CD4-positive, alpha-beta T cell treated with Interleukin-10 for 1 hour (primary cell): ENCODE measurements at places on chromosomes 13 and 19.

GRCh38 chr13:57582032-57582431, 49.5 kb upstream of the PCDH17 start:
- DNase-seq = no peak

- no peak for DNase-seq
Measured at GRCh38 chr19:32614916-32615315, 33.9 kb downstream of the PDCD5 start.

DNA sequence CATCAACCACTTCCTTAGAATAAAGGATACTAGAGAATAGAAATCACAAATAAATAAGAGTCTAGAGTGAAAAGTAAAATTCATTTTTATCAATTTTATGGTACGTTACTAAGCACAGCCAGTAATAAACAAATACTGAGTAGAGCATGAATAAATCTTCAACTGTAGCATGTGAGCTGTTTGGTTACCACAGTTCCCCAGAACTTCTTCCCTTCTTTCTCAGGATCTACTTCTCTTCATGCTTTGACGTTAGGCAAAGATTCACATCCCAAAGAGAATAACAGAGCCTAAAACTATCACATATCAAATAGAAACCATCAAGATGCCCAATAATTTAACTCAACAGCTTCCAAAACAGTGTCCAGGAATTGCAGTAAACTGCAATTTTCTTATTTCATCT, 7.4 kb downstream of the RUBCNL start:
- no peak for DNase-seq

DNA sequence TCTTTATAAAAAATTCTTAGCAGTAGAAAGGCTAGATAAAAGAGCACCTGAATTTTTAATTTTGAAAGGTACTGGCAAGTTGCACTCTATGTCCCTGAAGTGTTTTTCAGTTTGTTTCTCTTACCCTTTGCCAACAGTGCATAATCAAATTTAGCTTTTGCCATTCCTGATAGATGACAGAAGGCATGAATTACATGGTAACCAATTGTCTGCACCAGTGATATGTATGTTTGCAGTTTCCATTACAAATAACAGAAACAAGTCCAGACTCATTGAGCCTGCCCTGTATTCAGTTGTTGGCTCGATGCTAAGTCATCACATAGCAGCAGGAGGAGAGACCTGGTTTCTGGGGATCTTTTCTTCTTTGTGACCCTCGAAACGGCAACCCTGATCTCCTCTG, 309.8 kb downstream of the DNAJC15 start:
- DNase-seq = no peak

DNA sequence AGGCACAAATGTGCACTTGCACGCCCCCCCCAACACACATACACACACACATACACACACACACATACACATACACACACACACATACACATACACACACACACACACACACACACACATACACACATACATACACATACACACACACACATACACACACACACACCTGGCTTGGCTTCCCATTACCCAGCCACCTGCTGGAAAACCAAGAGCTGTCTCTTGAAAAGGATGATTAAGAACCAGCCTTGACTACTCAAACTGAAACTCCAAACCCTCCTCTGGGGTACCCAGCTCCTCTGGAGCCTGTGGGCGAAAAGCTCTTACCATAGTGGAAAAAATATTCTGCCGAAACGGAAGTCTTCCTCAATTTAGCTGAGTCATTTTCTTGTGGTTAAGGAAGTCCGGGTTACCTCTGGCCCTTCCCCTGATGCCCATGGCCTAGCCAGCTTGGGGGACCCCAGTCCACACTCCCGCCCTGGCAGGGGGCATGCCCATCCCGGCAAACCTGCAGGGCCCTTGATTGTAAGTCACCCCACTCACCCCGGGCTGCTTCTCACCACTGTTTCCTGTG, 21.9 kb downstream of the CEBPA start:
- DNase-seq = no peak

GRCh38 chr13:105201351-105201750, 1334.1 kb downstream of the EFNB2 start:
- no peak for DNase-seq

GRCh38 chr19:5171711-5172110, 168.9 kb downstream of the PTPRS start:
- DNase-seq = no peak

GRCh38 chr19:5696196-5697021, 6.3 kb downstream of the RPL36 start:
- DNase-seq = no peak

- no peak for DNase-seq
Measured at GRCh38 chr13:52749419-52749818, 9.8 kb upstream of the CNMD start.

- DNase-seq = no peak
Measured at GRCh38 chr19:3732108-3732507, 23.9 kb downstream of the TJP3 start.

GRCh38 chr13:99980201-99980823, 1.3 kb upstream of the ZIC2 start:
- DNase-seq = peak; percentile 59

GRCh38 chr19:10681658-10682057, 19.6 kb upstream of the QTRT1 start:
- DNase-seq = no peak

DNA sequence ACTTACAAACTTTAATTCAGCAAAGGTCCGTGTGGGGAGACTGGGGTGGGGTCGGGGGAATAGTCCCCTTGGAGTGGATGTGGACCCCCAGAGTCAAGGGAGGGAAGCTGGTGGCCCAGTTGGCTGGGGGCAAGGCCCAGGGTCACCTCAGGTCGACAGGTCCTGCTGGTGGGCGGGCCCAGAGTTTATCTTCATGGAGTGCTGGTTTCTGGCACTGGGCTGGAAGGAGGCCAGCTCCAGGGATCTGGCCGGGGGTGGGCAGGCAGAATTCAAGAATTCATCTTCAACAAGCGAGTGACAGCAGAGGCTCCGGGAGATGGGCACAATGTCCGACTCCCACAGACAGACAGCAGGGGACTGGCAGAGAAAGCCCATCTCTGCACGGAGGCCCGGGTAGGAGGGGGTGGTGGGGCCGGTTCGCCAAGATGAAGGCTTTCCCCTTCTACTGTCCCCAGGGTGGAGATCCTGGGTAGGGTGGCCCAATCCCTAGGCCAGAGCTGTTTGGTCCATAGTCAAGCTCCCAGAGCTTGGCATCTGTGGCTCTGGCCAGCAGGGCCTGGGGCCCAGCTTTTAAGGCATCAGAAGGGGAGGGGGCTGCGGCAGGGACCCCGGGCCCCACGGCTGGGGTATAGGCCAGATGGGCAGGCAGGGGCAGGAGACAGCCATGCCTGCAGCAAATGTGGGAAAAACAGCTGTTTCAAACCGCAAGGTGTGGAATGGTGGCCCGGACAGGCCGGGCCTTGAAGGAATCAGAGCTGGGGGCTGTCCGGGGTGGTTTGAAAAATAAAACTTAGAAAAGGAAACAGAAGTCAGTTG, 622 bp upstream of the FDX2 start:
- DNase-seq = no peak

GRCh38 chr13:105345730-105346129, 1189.7 kb downstream of the EFNB2 start:
- no peak for DNase-seq

GRCh38 chr19:10648360-10648759, 5.8 kb upstream of the ILF3 start:
- no peak for DNase-seq

- DNase-seq = no peak
Measured at GRCh38 chr19:39139971-39140453, 14.4 kb downstream of the PAK4 start.

DNA sequence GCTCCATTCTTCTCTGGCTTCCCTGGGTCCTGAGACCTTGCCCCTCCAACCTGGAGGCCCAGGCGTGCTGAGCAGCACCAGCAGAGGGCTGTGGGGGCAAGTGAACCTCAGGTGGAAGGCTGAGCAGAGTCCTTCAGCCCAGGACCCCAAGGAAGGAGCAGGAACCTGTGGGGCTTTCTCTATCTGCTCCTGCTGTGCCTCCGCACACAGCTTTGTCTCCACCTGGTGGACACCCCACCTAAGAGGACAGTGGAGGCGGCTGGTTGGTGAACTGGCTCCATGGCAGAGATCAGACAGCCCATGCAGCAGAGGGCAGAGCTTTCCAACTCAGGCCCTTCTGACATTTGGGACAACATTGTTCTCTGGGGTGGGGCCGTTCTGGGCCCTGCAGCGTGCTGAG, 19.7 kb downstream of the ZFR2 start:
- peak; percentile 57 for DNase-seq

GRCh38 chr13:106423530-106423929, 111.9 kb downstream of the EFNB2 start:
- DNase-seq = no peak

- no peak for DNase-seq
Measured at GRCh38 chr13:100689191-100689590, 14.6 kb upstream of the TMTC4 start.

GRCh38 chr19:33390908-33391630, 17.6 kb downstream of the CEBPG start:
- DNase-seq = no peak

- DNase-seq = no peak
Measured at GRCh38 chr13:105956921-105957320, 578.5 kb downstream of the EFNB2 start.

DNA sequence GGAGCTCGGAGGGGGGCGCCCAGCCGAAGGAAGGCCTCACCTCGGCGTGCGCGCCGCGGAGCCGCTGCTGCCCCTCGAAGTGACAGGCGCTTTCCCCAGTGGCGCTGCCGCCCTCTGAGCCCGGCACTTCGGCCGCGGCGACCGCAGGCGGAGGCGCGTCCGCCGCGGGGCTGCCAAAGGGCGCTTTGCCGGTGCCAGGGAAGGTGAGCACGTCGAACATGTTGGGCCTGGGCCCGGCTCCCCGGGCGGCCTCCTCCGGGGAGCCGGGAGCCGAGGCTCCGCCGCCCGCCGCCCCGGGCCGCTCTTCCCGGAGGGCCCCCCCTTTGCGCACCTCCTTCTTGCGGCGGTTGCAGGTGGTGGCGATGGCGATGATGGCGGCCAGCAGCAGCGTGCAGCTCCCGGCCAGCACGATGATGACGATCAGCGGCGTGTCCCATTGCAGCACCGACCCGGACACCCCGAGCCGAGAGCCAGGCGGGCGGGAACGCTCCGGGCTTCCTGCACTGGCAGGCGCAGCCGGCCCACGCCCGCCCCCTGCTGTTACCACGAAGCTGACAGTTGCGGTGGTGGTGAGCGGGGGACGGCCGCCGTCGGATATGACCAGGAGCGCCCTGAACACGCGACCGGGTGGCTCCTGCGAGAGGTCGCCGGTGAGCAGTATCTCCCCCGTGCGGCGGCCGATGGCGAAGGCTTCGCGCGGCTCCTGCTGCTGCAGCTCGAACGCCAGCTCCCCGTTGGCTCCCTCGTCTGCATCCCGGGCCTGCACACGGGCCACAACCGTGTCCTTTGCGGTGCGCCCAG, 2.5 kb downstream of the PCDH8 start:
- DNase-seq = peak; percentile 5

- DNase-seq = no peak
Measured at GRCh38 chr19:35178701-35179100, 24.2 kb downstream of the FXYD5 start.

DNA sequence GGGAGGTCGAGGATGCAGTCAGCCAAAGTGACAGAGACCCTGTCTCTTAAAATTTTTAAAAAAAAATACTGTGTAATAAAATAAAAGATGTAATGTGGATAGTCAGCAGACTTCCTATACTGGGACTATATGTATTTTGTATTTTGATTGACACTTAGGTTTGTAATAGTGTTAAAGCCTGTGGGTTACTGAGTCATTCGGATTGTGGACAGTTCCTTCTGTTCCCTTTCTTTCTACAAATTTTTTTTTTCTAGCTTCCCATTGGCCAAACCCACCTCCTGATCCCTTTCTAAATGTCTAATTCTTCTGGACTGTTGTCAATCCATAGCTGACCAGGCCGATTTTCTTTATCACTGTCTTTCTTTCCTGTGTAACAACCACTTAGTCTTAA, 108.0 kb downstream of the DNAJC3 start:
- no peak for DNase-seq

DNA sequence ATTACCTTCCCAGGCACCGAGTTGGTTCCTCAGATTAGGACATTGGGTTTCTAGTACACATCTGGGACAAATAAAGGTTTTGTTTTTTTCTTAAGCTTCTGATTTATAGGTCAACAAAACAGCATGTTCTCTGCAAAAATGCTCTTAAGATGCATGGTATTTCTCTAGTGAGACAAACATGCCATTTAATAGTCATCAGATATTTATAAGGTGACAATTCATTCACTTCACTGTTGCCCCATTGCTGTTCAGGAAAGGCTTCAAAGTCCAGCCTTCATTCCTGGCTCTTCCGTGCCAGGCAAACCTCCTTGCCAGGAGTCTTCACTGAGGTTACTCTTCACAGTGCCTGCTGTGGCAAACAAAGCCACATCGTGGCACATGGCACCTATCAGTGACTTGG, 156.3 kb upstream of the FNDC3A start:
- no peak for DNase-seq

GRCh38 chr13:28100150-28101121, at the start of gene FLT3:
Gene FLT3, minus strand, starts transcription at chr13:28100576. Its CDS starts 66 bp downstream, at chr13:28100510.
- DNase-seq = peak; percentile 29

DNA sequence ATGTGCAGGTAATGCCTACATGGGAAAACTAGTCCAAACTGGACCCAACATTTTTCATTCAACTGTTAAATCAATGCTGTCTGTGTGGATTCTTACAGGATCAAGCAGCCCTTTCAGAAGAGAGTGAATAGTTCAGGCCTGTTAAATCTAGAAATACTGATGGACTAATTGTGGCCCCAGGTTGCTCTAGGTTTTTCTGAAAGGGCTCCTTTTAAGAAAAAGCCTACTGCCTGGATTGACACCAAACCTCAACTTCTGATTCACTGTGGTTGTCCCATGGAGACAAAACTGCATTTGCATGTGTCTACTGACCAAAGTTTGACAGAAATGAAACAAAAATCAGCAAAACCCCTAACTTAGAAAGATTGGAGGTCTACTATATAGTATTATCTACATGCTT, 437.0 kb downstream of the KLF12 start:
- DNase-seq = no peak

GRCh38 chr13:100565286-100565685, 23.3 kb downstream of the GGACT start:
- DNase-seq = no peak

DNA sequence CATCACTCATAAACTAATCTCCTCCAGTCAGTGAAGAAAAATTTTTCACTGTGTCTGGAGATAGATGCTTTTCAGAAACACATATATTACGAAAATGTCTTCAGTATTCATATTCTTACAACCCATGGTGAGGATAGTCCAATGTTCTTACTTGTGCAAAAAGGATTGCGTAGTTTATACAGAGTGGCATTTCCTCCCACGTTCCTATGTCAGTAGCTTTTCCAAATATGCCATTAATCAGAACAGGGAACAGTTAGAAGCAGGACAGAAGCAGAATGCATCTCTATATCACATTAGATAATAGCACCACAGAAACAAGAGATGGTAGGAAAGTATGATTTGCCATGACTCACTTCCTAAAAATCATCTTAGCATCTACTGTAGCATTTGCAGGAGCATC, 282.9 kb downstream of the SLITRK5 start:
- DNase-seq = no peak

DNA sequence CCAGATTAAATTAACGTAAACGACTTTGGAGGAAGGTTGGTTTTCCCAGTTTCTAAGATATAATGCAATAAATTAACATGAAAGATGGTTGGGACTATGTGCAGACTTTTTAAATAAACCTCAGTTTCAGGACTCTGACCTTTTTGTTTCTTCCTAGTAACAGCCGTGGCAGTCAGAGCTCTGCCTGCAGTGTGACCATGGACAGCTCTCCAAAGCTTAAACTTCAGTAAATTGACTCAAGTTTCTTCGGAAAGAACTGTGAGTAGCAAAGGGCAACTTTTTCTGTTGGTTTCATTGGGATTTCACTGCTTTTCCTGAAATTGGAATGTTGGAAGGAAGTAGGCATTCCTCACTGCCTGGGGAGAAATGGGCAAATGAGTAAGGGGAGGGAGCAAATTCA, 4.1 kb downstream of the USP29 start:
- DNase-seq = no peak

- DNase-seq = peak; percentile 64
Measured at GRCh38 chr13:49635599-49636433, 7.5 kb downstream of the ARL11 start.
